ENCODE measurements at places on chromosomes 1 and 21.

DNA sequence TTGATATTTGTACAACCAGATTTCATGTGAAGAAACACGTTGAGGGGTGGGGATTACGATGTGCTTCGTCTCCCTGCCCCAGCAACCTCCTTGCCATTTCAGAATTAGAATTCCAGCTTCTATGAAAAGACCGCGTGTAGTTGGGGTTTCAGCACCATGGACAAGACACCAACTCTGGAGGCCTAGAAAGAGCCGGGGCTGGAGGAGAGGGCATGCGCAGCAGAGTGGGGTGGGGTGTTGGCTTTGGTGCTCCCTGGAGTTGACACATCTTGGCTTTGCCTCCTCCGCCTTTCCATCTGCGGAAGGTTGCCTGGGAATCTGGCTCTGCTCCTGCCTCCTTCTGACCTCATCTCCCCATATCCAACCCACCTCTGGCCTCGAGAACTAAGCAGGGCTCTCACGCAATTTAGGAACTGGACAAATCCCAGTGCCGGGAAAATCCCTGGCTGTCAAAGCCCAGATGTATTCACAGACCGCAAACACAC, 11.8 kb downstream of the HTR6 start:
- no peak for DNase-seq

GRCh38 chr1:90841473-90841872, 124.4 kb upstream of the BARHL2 start:
- DNase-seq, result no peak

GRCh38 chr1:227797144-227797543, 18.3 kb upstream of the PRSS38 start:
- DNase-seq, result no peak

- no peak for DNase-seq
Observed at GRCh38 chr1:42753070-42753469, 13.0 kb upstream of the CLDN19 start.

- no peak for DNase-seq
Observed at GRCh38 chr1:64147045-64147724, 56.2 kb upstream of the UBE2U start.

GRCh38 chr21:42207426-42207825, 11.5 kb upstream of the ABCG1 start:
- DNase-seq, result no peak

Measured in HS-27A (cell line).